ENCODE measurements at places on chromosomes 2 and 18.

DNA sequence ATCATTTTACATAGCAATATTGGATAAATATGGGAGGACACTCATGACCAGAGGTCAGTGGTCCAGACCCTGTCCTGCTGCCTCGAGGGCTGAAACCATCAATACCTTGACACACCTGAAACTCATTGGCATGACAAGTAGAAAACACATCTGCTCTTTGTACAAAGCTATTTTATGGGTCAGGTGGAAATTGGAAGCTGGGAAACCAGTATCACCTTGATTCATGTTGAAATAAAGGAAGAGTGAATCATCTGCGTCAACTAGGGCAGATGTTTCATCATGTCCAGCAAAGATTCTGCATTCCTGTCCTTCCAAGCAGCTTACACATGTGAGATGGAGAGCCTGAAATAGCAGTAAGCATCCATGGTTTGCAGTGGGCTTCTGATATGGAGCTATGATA is 80.0 kb upstream of the ERBB4 start:
- DNase-seq: no peak

- DNase-seq: no peak
Observed at GRCh38 chr2:202406445-202406978, 30.4 kb downstream of the BMPR2 start.

DNA sequence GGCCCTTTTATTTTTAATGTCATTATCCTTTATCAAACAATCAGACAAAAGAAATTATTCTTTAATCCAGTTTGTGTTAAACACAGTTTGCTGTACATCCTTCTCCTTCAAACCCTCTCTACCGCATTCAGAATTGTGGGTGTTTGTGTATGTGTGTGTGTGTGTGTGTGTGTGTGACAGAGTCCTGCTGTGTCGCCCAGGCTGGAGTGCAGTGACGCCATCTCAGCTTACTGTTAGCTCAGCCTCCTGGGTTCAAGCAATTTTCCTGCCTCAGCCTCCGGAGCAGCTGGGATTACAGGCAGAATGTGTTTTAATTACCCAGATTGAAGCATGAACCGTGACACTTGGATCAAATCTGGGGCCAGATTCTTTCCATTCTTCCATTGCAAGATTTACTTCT is 723.7 kb downstream of the DCDC2C start:
- peak; percentile 55 for DNase-seq

- DNase-seq: no peak
Observed at GRCh38 chr18:36340246-36340645, 42.7 kb downstream of the FHOD3 start.

DNA sequence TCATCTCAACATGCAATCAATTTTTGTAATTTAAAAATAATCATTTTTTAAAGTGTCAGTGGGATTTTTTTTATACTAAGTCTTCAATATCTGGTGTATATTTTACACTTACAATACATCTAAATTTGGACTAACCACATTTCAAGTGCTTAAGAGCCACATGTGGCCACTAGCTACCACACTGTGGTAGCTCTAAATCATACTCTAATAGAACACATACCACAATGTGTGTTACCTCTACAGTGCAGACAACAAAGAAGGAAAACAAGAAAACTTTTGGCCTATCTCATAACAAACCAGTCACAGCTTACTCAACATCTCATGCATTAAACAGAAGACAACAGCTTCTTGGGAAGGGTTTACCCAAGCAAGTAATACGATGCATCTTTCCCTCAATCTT is 24.5 kb downstream of the PIAS2 start:
- DNase-seq: no peak

DNA sequence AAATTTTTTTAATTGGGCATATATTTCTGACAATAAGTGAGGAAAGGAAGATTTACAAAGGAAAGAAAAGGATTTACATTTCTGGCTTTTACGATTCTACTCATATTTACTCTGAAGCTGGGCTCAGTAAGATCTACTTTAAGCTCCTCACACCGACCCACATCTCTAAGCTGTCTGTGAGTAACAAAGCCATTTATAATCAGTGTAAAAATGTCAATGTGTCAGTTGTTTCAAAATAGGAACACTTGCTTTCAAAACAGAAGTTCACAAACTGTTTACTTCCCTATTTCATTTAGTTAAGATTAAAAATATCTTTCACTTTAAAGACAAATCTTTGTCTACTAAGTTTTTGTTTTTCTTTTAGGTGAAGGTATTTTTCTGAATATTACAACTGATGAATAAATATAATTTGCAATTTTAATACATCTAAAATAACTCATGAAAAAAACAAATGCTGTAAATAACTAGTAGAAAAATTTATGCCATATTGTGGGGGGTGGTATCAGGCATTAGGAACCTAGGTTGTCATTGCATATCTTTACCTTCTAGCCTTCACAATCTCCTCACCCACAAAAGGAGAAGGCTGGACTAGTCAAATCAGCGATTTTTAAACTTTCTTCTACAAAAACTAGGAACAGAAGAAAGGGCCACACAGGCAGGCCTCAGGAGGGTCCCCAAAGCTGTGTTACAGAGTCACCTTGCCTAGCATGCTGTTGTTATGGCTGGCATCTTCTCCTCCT is 64.5 kb downstream of the TMEM131 start:
- DNase-seq: no peak

DNA sequence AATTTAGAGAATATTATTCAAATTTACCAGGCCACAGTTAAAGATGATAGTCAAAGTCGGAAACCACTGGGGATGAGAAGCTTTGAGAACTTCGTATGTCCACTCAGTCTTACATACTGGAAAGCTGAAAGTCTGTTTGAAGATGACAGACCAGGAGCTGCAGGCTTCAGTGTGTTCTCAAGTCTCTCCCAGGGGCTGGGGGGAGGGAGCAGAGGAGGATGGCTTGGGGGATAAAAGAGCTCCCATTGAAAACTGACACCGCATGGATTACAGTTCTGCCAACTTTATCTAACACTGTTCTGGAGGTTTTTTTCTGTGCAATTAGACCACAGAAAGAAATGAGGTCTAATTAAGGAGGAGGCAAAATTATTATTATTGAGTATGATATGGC is 170.5 kb upstream of the ALKAL2 start:
- no peak for DNase-seq

- DNase-seq: no peak
Observed at GRCh38 chr2:96565111-96565510, 28.6 kb downstream of the ARID5A start.

DNA sequence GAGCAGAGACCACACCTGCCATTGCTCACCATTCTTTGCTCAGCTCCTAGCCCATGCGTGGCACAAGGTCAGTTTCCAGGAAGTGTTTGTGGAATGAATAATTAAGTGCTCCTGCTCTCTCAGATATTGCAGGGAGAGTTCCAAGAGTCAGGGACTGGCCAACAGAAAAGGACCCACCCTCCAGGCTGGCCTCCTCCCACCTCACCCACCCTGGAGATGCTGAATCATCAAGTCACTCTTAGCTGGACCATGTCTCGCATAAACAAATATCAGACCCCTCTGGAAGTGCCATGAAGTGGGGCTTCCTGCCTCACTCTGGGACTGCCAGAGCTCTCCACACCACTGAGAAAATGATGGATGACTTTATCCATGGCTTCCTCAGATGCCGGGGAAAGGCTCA is 256.0 kb downstream of the TNS1 start:
- no peak for DNase-seq

DNA sequence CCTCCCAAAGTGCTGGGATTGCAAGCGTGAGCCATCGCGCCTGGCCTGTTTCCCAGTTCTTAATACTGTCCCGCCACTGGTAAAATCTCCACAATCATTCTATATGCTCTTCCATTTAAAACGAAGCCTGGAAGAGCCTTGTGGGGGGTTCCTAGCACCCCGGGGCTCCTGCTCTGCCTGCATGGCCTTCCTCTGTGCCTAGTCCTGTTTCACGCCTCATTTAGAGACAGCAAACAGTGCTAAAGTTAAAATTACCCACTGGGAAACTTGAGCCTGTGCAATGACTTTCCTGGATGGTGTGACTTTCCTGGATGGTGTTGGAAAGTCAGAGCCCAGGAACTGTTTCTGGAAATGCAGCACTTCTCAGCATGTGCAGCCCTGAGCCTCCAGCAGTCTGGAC is 55.0 kb downstream of the INPP5D start:
- peak; percentile 80 for DNase-seq

GRCh38 chr18:61702007-61702406 is 190.8 kb downstream of the RNF152 start:
- no peak for DNase-seq

DNA sequence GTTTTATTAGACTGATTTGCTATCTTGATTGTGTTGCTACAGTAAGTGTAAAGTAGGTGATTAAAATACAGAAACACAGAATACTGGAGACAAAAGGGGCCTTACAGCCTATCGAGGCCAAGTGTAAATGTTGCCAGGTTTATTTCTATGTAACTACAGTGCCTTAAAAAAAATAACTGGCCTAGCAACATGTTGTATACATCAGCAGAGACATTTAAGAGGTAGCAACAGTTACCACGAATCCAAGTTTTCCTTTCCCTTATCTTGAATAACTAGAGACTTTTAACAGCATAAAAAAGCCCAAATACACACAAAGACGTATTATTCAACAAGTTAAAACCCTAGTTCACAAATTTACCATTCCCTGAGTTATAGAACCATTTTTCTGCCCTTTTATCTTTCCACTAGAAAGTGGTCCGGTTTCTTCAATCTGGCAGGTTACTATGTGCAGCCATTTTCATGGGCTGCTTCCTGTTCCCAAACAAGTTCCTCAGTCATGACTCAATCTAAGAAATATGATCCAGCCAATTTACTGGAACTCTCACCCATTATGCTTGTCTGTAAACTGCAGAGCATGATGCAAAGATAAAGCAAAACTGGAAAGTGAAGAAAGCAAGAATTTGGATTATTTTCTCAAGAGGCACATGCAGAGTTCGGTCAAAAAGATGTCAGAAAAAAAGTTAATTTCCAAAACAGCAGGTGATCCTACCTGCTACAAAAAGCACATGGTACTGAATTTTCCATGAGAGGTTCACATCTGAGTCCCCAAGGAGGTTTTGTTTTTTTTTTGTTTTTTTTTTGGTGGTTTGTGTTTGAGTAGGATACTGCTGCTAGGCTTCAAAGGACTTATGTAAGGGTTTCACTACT is 22.2 kb downstream of the NFE2L2 start:
- DNase-seq: peak; percentile 15

DNA sequence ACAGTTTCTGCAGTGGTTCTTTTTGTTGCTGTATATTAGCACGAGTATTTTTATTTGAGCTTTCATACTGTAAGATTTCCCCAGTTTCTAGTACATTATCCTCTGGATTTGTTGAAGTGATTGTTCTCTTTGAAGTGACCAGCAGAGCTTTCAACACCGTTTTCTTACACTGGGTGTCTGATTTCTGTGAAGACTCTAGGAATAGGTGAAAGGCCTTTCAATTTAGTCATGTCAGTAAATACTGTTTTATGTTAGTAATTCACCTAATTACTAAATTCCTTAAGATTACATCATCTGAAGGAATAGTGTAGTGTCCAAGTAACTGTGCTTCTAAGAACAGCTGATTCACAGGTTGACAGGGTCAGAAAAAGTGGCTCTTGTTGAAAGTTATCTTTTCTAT is 2.3 kb downstream of the PPM1B start:
- no peak for DNase-seq

DNA sequence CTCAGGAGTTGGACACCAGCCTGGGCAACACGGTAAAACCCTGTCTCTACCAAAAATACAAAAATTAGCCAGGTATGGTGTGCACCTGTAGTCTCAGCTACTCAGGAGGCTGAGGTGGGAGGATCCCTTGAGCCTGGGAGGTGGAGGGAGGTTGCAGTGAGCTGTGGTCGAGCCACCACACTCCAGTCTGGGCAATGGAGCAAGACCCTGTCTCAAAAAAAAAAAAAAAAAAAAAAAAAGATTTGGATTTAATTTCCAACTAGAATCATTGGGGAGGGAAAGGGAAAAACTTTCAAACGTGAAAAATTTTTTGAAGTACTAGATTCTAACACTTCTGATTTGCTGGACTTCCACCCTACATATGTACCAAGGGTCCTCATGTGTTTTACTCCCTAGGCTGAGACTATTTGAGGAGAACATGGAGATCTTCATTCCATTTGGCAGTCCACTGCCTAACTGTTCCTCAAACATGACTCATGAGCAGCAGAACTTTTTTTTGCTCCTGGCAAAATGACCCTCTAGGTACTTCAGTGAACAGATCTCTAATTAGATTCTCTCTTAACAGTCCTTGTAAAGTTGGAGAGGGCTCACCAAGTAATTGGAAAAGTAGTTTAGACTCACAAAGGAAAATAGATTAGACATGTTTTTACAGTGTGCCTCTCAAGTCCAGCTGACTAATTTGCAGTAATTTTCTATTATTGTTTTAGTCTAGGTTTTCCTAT is 267.6 kb downstream of the METTL4 start:
- DNase-seq: no peak

- DNase-seq: no peak
Observed at GRCh38 chr18:58989184-58989759, 124.6 kb downstream of the ZNF532 start.

All from NCI-H345 (cell line).